ENCODE measurements at places on chromosomes 3 and 15. TPM values are rescaled to one million over a fixed set of nuclear protein-coding genes. Genes with fewer than 3 reads are reported as not detected.
A peak's percentile ranks its signal among the peaks of the same experiment; 100 is the strongest.

The MFN1 gene
- total RNA-seq: 56.0 TPM

The PRKCI gene
- 65.5 TPM for total RNA-seq

The SRGAP3 gene
- 51.2 TPM for total RNA-seq

The GNB4 gene
- 19.5 TPM for total RNA-seq

The TMOD2 gene
- 9.2 TPM for total RNA-seq

- no peak for DNase-seq
These were observed 35.3 kb upstream of the PPP2R3A start for GRCh38 chr3:135930255-135930654.

DNA sequence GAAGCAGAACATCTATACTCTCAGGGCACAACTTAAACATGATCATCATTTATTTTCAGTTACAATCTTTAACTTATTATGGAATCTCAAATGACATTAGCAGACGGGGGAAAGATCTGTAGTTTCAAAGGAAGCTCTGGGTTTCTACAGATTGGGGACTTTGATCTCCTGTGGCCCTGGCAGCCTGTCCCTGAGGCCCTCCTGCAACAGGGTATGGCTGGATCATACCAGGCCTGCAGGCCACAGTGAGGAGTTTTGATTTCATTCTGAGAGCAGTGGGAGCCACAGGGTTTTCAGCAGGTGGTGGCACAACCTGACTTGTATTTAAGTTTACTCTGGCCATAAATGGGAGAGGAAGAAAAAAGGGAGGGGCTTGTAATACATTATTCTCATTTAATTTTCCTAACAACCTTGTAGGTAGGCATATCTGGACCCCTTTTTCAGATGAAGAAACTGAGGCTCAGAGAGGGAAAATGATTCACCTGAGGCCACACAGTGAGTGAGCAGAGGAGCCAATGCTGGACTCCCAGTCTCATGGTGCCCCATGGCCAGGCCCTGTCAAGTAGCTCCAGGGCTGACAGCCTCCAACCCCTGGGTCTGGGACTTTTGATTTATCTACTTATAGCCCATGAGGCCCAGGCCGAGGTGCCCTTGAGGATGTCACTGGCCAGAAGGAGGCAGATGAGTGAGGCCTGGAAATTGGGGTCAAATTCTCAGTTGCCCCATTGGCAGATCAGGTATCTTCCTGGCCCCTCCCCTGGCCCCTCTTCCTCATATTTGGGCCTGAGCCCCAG lies 71.0 kb downstream of the ATP2B2 start:
- DNase-seq: no peak

DNA sequence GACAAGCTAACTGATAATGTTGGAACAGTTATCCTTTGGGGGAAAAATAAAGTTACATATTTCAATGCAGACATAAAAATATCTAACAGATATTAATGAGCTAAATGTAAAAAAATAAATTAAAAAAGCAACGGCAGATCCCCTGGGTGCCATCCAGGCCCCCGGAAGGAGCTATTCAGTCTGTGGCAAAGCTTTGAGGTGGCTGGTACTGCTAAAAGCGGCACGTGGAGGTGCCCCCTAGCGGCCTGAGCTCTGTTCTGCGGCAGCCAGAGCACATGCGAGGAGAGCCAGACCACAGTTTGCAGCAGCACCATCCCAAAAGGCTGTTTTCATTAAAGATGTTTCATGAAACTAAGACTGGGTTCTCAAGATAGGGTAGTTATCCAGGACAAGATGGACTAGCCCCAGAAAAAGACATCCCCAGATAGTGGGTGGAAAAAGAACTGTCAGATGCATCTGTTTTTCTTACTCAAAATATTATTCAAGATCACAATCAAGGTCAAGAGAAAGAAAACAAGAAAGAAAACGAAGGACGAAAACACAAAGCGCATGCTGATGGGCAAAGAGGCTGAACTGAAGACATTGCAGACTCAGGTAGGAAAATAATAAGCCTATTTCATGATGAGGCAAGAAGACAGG lies 18.7 kb downstream of the AP3S2 start:
- peak; percentile 86 for DNase-seq

- peak; percentile 37 for DNase-seq
These were observed 2.8 kb downstream of the RRP9 start for GRCh38 chr3:51938780-51939425.

DNA sequence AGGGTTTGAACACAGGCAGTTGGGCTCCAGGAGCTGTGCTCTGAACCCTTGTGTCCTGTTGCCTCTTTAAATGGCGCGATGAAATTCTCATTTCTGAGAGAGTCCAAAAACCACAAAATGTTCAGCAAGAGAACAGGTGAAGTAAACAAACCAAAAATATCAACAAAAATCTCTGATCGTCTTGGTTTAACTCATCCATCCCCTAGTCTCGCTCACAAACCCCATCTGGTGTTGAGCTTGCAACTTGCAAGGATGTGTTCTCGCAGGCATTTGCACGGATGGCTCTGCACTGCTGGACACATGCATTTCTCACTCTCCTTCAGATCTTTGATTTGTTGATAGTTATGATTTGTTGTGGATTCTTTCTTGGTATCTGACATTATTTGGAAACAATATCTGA lies 31.1 kb downstream of the FAH start:
- DNase-seq: no peak

GRCh38 chr15:89649716-89650115 lies 5.6 kb downstream of the KIF7 start:
- no peak for DNase-seq

GRCh38 chr3:124765197-124765840 lies 35.1 kb downstream of the UMPS start:
- no peak for DNase-seq

DNA sequence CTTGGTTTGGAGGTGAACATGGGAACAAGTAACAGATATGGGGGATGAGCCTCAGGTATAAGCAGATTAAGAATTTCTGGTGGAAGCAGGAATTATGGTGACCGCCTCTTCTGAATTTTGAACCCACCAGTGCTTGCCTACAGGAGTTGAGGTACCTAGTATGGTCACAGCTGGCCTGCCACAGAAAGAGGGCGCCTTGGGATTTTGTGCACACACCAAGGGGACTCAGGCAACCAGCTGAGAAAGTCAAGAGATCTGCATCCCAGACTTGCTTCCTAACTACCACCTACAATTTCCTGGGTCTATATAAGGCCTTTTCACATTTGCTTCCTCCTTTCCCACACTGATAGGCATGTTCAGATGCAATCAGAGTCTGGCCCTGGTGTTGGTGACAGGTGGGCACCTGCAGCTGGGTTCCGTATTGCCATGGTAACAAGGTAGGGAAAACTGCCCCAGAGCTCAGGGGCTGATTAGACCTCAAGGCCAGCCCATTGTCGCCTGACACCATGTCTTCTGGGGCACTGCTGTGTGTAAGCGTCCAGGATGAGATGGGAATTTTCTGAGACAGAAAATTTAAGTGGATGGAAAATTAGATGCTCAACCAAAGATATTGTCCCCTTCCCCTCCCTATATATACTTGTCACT lies 75.9 kb upstream of the RASGRF1 start:
- peak; percentile 27 for DNase-seq

GRCh38 chr3:118573912-118574311 lies 460.7 kb downstream of the IGSF11 start:
- DNase-seq: no peak

- DNase-seq: no peak
These were observed 3.3 kb downstream of the CRABP1 start for GRCh38 chr15:78343276-78344060.

DNA sequence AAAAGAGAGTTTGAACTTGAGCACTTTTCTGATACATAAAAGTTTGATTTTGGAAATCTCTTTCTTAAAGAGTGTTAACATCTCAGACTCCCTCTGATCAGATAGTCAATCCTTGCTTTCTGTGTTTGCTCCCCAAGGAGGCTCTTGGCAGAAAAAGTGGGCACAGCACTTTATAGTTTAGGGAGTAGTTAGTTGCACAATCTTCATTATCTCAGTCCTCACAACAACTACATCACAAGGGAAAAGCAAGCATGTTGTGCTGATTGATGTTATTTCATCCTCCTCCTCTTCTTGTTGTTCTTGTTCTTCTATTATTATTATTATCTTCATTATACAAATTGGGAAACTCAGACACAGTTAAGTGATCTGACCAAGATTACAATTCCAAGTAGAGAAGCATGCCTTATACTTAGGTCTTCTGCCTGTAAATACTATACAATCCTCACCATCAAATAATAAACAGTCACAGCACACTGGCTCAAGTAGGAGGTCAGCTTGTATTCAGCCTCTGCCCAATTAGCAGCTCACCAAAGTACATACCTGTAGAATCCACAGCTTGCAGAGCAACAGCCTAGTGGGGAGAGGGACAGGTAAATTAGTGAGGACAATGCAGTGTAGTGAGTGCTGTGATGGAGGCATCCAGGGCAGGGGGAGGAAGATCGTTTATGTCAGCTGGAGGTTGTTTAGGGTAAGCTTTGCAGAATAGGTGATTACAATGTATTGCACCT lies 304.1 kb upstream of the MME start:
- DNase-seq: no peak

Data from ureter (tissue), 1 donor.